ENCODE measurements at places on chromosomes 6 and 20. TPM values are rescaled to one million over a fixed set of nuclear protein-coding genes. Genes with fewer than 3 reads are reported as not detected.

GRCh38 chr20:5065166-5065878, 54.4 kb downstream of the PCNA start:
- DNase-seq: no peak

GRCh38 chr20:50413088-50413500, 97.1 kb upstream of the PTPN1 start:
- DNase-seq: no peak

DNA sequence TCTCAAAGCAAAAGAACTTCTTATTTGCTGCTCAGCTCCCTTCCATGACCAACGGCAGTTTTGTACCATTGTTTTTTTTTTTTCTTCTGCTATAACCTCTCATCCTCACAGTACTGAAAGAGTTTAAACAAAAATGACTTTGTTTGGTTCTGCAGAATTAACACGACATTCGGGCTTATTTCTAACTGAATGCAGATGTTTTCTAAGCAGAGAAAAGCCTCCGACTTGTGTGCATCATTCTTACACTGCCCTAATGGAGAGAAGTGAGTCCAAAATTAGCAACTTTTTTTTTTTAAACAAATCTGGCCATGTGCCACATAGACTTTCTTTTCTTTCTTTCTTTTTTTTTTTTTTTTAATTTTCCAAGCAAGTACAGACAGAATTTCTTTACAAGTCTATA, 382.7 kb downstream of the HDGFL1 start:
- no peak for DNase-seq

Gene EYA2
- total RNA-seq: not detected

GRCh38 chr6:16681260-16681873, 79.9 kb downstream of the ATXN1 start:
- DNase-seq: no peak

DNA sequence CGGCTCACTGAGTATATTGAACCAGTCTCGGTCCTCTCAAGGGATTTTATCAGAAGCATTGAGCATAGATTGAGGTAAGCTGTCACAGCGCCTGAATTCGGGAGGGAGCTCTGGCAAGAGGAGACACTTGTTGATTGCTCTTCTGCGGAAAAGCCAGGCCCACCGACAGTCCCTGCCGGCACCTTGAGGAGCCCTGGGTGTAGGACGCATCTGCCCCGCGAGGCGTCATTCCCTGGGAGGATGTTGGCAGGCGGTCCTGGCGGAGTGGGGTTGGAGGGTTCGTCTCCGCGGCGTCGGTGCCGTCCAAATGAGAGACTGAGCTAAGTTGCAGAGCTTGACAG, 843 bp downstream of the FBXO9 start:
- peak; percentile 52 for DNase-seq

Gene SOBP
- total RNA-seq: 1.4 TPM

GRCh38 chr6:102313699-102314098, 920.2 kb downstream of the GRIK2 start:
- DNase-seq: no peak
